ENCODE measurements at places on chromosomes 1 and 21. TPM values are rescaled to one million over a fixed set of nuclear protein-coding genes. Genes with fewer than 3 reads are reported as not detected.

ATP1A4 gene
- total RNA-seq, result 1.2 TPM

CAPN8 gene
- not detected for total RNA-seq

RGL1 gene
- total RNA-seq, result 76.9 TPM

OR2L13 gene
- total RNA-seq, result 0.36 TPM

RUNX1 gene
- 109 TPM for total RNA-seq

NTNG1 gene
- 8.2 TPM for total RNA-seq

Measured in sciatic nerve (tissue), 2 donors.